ENCODE measurements at places on chromosomes 2 and 18. TPM values are rescaled to one million over a fixed set of nuclear protein-coding genes. Genes with fewer than 3 reads are reported as not detected.

Gene PLA2R1
- total RNA-seq, result 4.7 TPM

Gene TCF7L1
- total RNA-seq, result 2.8 TPM

Gene KIDINS220
- 68.8 TPM for total RNA-seq

Gene GRP
- not detected for total RNA-seq

Gene TBR1
- total RNA-seq, result under 0.01 TPM

Gene SULT1C2
- total RNA-seq, result 2.6 TPM

Gene ERBB4
- not detected for total RNA-seq

Gene TEKT4
- total RNA-seq, result not detected

Gene ZAP70
- total RNA-seq, result 0.15 TPM

Gene CABYR
- total RNA-seq, result 3.3 TPM

Gene FBXO41
- total RNA-seq, result 6.2 TPM

Gene FIGN
- total RNA-seq, result 2.8 TPM

Gene SPC25
- total RNA-seq, result 6.9 TPM

Gene RAMP1
- 11.0 TPM for total RNA-seq

Gene CFC1
- total RNA-seq, result not detected

Gene OR6B2
- not detected for total RNA-seq

Gene REG3G
- not detected for total RNA-seq

Gene GAREM2
- 1.00 TPM for total RNA-seq

Gene SERPINB2
- total RNA-seq, result 2.4 TPM

Gene CHRND
- total RNA-seq, result not detected

Gene MARCO
- total RNA-seq, result not detected

Gene HNRNPA3
- total RNA-seq, result 47.6 TPM

Gene SCN1A
- not detected for total RNA-seq

Gene DSG1
- not detected for total RNA-seq

Gene IFIH1
- 106 TPM for total RNA-seq

Gene FOXI3
- not detected for total RNA-seq

Gene SCYGR4
- total RNA-seq, result under 0.01 TPM

Gene LYPD6B
- total RNA-seq, result not detected

Gene KCNIP3
- 168 TPM for total RNA-seq

Gene RSAD2
- total RNA-seq, result 19.6 TPM

Gene CLEC4F
- total RNA-seq, result not detected

Gene CD28
- total RNA-seq, result not detected

Gene SP5
- not detected for total RNA-seq

Gene TMEM247
- not detected for total RNA-seq

Gene EHBP1
- total RNA-seq, result 93.3 TPM

Gene CROCC2
- total RNA-seq, result under 0.01 TPM

Gene TMEM37
- not detected for total RNA-seq

Gene LBH
- total RNA-seq, result 20.3 TPM

Gene RIT2
- not detected for total RNA-seq

Gene SERPINB4
- total RNA-seq, result not detected

Gene PSMD14
- 129 TPM for total RNA-seq

Gene VWA3B
- not detected for total RNA-seq

Gene BUB1
- total RNA-seq, result 141 TPM

Gene SATB2
- 1.5 TPM for total RNA-seq

Measured in melanocyte of skin (primary cell).